Heart right ventricle (tissue), 16 donors: ENCODE measurements at places on chromosomes 11 and 22. TPM values are rescaled to one million over a fixed set of nuclear protein-coding genes. Genes with fewer than 3 reads are reported as not detected.

SYT7 gene
- 19.4 TPM for polyA plus RNA-seq

DNA sequence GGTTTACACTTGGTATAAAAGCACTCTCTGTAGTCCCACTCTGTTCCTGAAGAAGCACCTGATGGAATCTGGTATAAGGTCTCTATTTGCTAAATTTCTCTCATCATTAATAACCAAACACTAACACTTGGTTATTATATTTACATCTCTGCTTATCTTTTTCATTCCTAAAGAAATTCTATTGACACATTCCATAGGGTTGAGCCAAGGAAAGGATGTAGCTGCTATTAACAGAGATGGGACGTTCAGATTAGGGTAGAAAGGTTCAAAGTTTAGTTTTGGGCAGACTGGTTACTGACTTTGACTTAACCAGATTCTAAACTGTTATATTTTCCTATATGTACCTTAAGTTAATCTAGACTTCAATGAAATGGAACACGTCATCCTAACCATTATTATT lies 91.5 kb downstream of the RSF1 start:
- DNase-seq = no peak

GRCh38 chr11:77470971-77471370 lies 2.9 kb downstream of the PAK1 start:
- no peak for DNase-seq

GTSE1 gene
- 0.33 TPM for polyA plus RNA-seq

DNA sequence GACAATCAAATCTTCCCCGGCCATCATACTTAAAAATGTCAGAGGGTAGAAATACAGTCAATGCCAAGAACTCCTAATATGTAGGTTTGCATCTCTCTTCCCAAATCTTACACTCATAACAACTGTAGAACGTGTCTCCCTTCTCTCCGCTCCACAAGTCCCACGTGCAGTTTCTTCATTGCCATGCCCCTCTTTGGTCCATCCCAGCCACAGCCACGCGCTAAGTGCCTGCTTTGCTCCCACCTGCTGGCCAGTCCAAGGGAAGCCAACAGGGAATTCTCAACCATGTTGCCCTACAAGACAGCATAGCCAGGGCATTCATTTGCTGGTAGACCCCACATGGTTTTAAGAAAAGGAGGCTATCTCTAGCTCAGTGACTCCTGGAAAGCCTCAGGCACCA lies 420.6 kb upstream of the ISX start:
- no peak for DNase-seq

DNA sequence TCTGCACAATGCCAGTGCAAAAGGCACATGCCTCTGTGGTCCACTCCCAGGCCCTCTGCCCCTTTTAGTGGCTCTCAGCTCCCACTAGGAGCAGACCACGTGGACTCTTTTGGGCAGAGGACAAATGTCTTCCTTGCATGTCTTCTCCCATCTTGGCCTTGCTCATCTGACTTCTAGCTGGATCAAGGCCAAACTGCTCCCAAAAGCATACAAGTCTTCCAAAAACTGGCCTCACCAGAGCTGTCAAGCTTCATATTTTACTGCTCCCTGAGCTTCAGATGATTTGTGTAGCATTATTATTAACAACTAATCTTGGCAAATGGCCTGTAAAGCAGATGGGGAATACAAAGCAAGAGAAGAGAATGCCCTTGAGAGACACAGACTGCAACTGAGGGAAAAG lies 6.9 kb downstream of the SMPD1 start:
- DNase-seq = no peak

PRCP gene
- 18.0 TPM for polyA plus RNA-seq

- DNase-seq = no peak
Measured at GRCh38 chr22:44661070-44661469, 40.9 kb upstream of the PRR5 start.

GRCh38 chr11:70201882-70202861 lies 924 bp upstream of the FADD start:
- DNase-seq = no peak

GRCh38 chr11:95686265-95686664 lies 103.3 kb downstream of the FAM76B start:
- DNase-seq = no peak

CADM1 gene
- 14.8 TPM for polyA plus RNA-seq

OR5P2 gene
- polyA plus RNA-seq = not detected

OTOG gene
- polyA plus RNA-seq = not detected

DNA sequence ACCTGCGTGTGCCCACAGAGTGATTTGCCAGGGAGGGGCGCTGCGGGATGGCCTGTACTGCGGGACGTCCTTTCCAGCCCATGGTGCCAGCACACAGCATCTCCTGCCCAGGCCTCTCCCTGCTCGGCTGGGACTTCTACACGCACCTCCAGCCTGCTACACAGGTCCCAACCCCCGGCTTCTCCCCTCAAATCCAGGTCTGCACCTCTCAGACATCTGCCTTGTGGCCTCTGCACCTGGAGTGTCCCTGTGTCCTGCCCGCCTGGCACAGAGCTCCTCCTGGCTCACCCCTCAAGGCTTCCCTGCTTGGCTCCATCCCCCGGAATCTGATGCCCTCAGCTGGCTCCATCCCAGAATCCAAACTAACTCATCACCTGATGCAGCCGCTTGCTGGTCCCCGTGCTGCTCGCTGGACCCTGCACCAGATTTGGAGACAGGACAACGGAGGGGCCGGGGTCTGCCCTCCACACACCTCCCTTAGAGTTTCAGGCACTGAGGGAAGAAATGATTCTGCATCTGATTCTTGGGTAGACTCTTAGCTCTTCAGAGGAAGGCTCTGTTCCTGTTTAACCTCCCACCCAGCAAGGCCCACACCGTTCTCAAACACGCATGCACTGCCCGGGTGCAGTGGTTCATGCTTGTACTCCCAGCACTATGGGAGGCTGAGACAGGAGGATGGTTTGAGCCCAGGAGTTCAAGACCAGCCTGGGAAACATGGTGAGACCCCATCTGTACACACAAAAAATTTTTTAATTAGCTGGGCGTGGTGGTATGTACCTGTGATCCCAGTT lies 4.0 kb upstream of the LSP1 start:
- no peak for DNase-seq

DNA sequence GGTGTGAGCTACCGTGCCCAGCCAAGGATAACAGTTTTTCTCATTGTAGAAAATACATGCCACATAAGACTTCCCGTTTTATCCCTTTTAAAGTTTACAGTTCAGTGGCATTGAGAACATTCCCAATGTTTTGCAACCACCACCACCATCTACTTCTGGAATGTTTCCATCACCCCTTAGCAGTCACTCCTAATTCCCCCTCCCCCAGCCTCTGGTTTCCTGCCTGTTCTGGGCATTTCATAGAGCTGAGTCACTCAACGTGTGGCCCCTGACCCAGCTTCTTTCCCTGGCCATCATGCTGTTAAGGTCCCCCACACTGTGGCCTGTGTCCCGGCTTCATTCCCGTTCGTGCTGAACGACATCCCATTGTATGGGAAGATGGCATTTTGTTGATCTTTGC lies 30.7 kb downstream of the FGF4 start:
- DNase-seq = no peak

- no peak for DNase-seq
Measured at GRCh38 chr11:102230911-102231310, 86.4 kb upstream of the BIRC3 start.
